Left renal pelvis (tissue), 4 donors: ENCODE measurements at places on chromosomes 7 and 10. TPM values are rescaled to one million over a fixed set of nuclear protein-coding genes. Genes with fewer than 3 reads are reported as not detected.

Gene LRIT1
- not detected for polyA plus RNA-seq

Gene SEMA3C
- 55.0 TPM for polyA plus RNA-seq

Gene SUN3
- polyA plus RNA-seq: not detected

Gene PRTFDC1
- polyA plus RNA-seq: 37.0 TPM

Gene IRF5
- 7.2 TPM for polyA plus RNA-seq

Gene EBLN1
- polyA plus RNA-seq: not detected

Gene GSDME
- 14.8 TPM for polyA plus RNA-seq

Gene EVX1
- not detected for polyA plus RNA-seq

Gene NODAL
- polyA plus RNA-seq: 0.52 TPM

Gene CCDC172
- not detected for polyA plus RNA-seq

Gene HABP2
- 0.50 TPM for polyA plus RNA-seq

GRCh38 chr10:110355141-110355831 is 50.6 kb upstream of the SMNDC1 start:
- no peak for DNase-seq

GRCh38 chr10:49212076-49212475 is 23.9 kb upstream of the TMEM273 start:
- DNase-seq: no peak

DNA sequence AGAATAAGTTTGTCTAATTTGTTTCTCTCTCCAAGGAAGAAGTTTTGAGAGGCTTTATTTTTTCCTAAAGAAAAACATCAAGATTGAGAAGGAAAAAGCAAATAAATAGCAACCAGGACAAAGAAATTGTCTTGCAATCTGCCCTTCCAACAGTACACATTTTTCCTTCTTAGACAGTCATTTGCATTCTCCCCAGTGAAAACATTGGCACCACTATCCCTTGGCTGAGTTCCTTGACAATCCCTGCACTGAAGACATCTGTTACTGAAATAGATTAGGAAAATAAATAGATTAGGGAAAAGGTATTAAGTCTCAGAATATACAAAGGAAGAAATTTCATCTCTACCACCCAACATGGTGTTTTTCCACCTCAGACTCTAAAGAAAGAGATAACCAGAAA is 12.2 kb upstream of the TMEM243 start:
- DNase-seq: no peak

DNA sequence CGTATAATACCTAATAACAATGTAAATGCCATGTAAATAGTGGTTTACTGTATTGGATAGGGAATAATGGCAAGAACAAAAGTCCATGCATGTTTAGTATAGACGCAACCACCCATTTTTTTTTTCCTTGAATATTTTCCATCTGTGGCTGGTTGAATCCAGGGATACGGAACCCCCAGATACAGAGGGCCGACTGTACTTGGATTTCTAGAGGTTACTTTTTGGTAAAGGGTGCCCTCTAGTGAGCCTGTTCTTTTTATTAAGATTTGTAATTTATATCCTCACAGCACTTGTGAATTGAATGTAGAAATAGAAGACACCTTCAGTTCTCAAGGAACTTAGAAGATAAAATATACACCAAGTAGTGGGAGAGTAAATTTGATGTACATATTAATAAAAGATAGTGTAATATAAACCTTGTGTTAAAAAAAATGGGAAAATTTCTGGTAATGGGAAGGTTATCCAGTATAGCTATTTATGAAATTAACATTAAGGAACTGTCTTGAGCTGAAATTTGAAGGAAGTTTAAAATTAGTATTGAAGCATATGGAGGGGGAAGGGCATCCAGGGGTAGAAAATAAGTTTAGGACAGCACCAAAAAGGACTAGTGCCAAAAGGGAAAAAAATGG is 32.0 kb downstream of the EXOC6 start:
- DNase-seq: no peak

DNA sequence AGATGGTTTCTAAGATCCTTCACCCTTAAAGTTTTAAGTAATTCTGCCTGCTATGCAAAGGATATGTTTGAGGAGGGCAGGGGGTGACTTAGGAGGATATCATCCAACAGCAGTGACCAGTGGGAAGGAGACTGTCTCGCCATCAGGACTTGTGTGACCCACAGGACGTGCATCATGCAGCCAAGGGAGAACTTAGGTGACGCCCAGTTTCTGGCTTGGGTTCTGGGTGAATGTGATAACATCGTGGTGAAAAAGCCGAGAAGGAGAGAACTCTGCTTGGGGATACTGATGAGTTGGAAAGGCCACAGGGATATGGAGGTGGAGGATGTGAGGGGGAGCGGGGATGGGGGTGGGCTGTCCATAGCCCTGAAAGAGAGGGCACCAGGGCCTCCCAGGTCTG is 3.8 kb downstream of the WIPI2 start:
- DNase-seq: no peak

GRCh38 chr7:40674316-40674715 is 539.5 kb downstream of the SUGCT start:
- no peak for DNase-seq

DNA sequence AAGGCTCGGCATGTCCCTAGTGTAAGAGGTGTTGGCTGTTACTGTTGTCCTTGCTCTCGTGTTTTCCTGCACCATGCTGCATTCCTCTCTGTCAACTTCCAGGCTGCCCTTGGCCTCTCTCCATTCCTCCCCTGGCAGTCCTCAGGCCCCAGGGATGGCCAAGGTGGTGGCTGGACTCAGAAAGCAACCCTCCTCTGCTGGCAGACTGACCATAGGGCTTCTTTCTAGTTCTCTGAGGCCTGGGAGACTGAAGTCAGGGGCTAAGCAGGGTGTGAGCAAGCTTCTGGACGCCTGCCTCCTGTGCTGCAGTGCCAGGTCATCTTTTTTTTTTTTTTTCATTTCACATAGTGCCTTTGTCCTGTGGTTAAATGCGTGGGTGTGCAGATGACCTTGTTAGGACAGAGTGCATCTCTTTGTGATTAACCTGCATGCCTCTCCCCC is 72.0 kb downstream of the GOLGA7B start:
- no peak for DNase-seq

- DNase-seq: no peak
Observed at GRCh38 chr10:28263136-28263857, 39.6 kb downstream of the MPP7 start.

GRCh38 chr10:119352042-119352441 is 144.7 kb downstream of the GRK5 start:
- no peak for DNase-seq

GRCh38 chr10:88218362-88218761 is 354.9 kb downstream of the PTEN start:
- no peak for DNase-seq

DNA sequence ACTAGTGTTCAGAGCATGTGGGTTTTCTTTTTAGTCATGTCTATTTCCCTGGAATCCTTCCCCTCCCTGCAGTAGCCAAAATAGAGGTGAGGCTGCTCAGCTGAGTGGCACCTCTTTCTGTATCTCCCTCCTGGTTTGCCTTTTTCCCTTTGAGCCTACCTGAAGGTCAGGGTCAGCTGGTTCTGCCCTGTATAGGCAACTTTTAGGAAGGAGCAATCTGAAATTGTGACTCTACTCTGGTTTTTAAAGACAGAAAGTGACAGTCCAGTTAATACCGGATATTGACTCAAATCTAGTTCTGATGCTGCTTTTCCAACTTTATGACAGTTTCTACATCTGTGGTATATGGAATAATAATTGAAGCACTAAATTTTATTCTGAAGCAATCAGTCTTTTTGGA is 26.0 kb downstream of the CCM2 start:
- no peak for DNase-seq

GRCh38 chr10:62453274-62453673 is 79.1 kb downstream of the ZNF365 start:
- no peak for DNase-seq

DNA sequence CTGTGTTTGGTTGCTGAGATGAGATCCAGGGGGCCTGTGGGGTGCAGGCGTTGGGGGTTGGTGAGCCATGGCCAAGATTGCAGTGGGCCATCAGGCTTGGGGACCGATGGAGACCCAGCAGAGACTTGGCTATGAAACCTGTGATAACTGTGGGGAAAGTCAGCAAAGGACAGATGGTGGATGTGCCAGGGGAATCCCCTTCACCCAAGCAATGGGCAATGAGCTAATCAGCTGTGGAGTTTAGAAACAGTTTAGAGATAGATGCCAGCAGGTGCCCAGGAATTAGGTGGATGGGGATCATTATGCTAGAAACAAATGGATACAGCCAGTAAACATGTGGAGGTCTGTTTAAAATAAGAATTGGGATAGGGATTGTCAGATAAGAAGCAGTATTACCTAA is 151.4 kb upstream of the FERD3L start:
- DNase-seq: no peak

DNA sequence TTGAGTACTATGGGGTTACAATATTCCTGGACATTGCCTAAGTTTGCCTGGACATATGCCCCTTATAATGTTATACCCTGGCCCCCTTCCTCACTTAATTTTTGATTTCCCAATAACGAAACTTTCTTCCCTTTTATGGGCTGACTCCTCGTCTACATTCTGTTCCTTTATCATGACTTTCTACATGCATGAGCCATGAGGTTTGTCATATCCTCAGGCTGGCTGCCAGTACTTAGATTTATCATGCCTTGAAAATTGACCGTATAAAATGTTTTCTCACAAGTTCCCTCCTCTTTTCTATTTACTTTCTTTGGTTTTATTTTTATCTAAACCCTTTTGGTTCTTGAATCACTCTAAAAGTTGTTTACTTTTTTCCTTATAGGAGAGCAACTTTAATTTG is 4.7 kb downstream of the DNAH11 start:
- no peak for DNase-seq

DNA sequence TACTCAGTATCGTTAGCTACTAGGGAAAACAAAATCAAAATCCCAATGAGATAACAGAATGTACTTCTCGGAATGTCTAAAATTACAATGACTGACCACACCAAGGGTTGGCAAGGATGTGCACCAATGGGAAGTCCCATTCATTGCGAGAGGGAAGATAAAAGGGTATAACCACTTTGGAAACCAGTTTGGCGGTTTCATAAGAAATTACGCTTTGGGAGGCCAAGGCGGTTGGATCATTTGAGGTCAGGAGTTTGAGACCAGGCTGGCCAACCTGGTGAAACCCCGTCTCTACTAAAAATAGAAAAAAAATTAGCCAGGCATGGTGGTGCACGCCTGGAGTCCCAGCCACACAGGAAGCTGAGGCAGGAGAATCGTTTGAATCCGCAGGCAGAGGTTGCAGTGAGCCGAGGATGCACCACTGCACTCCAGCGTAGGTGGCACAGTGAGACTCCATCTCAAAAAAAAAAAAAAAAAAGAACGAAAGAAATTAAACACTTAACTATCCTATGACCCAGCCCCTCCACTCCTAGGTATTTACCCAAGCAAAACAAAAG is 7.6 kb downstream of the HACD1 start:
- no peak for DNase-seq

DNA sequence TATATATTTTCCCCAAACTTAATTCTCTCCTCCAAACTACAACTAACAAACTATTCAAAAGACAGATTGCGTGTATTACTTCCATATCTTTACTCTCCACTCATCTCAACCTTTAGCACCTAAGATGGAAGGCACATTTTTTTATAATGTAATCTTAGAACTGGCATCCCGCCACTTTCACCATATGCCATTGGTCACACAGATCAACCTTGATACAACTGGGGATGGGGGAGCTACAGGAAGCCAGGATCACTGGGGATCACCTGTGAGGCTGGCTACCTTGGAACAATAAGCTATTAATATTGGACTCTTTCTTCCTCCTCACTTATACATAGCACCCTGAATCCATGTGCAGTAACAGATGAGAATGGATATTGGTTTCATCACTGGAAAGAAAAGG is 469.6 kb upstream of the LRRN3 start:
- no peak for DNase-seq

DNA sequence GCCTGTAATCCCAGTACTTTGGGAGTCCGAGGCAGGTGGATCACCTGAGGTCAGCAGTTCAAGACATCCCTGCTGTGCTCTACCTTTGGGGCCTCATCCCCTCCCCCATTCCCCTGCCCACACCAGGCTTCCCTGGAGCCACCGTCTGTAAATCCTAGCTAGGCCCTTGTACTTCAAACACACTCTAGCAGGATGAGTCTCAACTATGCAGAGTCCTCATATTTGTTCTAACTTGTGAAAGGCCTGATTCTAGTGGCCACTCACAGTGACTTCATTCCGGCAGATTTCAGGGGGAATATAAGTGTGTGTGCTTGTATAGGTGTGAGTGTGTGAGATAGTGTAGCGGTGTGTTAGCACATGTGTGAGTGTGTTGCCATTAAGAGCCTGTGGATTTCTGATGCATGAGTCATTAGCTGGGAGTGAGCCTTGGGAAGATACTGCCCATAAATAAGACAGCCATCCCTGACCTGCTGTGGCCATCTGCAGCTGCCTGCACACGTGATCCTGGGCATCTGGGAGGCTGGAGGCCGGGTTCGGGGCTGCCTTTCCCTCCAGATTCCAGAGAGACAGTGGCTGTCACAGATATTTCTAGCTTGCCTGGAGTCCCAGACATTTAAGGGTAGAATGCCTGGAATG is 1.7 kb upstream of the NEURL1 start:
- no peak for DNase-seq

DNA sequence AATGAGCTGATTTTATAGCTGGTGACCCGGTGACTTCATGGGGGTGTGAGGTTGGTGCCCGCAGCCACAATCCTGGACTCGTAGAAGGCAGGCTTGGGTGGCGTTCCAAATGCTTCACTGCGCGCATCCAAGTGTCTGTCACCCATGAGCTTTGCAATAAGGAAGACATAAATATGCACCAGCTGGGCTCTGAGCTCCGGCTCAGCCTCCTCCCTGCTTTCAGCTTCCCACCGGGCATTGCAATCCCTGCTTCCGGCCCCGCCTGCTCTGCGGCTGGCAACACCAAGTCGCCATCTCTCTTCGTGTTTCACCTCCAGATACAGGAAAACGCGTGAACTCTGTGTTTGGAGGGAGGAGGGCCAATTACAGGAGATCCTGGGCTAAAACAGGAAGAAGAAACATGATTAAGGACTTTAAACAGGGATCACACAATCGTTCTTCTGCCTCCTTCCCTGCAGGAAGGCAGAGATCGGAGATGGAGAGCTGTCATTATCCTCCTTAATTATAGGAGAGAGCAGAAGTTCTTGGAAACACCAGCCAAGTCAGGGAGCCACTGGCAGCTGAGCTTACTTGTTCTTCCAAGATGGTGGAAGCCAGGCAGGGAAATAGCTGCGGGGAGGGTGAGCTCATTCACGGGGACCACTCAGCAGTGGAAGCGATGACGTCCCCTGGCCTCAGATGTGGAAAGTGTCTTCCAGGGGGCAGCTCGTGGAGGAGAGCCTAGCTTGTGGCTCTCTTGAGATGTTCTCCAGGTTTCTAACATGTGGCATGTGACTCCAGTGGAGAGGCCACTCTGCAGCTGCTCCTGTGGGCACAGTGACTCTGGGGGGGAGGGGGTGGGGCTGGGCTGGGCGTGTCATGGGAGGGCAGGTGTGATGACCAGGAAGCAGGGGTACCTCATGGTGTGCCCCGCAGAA is 134.9 kb downstream of the CAMK1D start:
- no peak for DNase-seq
